ENCODE measurements at places on chromosomes 2 and 18. TPM values are rescaled to one million over a fixed set of nuclear protein-coding genes. Genes with fewer than 3 reads are reported as not detected.
A peak's percentile ranks its signal among the peaks of the same experiment; 100 is the strongest.

DNA sequence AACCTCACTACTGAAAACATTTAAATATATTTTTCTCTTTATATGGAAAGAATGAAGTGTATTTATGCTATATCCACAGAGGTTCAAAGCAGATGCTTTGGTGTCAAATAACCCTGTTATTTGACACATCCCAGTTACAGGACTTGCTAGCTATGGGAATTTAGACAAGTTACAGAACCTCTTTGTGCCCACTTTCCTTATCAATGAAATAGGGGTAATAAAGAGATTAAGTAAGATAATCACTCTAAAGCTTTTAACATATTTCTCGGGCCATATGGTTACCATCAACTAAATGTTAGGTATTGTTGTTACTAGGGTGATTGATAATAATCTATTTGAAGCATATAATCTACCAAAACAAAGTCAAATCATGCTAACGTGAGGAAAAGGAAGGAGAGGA, 1660.6 kb upstream of the NXPH2 start:
- no peaks in the 10 kb centered on the region for H3K36me3 ChIP-seq
- no peak overlapping the region for H3K4me3 ChIP-seq
- H3K4me1 ChIP-seq = peaks cover 11% of the 10 kb centered on the region
- no peaks in the 10 kb centered on the region for H3K27me3 ChIP-seq
- no peak overlapping the region for H3K27ac ChIP-seq

- no peaks in the 10 kb centered on the region for H3K36me3 ChIP-seq
- H3K4me1 ChIP-seq = 0 out of 2 replicates have a peak, but pooled peaks cover 5% of the 10 kb centered on the region
- DNase-seq = peak; percentile 12
These were observed 78.2 kb downstream of the HRH4 start for GRCh38 chr18:24538414-24539264.

DNA sequence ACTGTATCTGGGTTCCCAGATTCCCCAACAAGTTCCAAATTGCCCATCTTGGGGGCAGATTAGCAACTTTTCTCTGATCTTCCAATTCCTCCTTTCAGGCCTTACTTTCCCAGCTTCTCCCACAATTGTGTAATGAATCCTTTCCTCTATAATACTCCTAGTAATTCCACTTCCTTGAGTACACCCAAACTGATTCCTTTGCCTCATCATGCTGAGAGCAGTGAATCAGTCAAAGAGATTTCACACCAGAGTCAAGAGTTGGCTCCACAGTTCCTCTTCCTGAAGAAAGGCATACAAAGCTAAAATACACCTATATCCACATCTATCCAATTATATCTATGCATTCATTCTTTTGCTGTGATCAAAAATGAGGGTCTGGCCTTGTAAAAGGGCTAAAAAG, 28.6 kb upstream of the DAPL1 start:
- DNase-seq = no peak
- no peak overlapping the region for H3K4me3 ChIP-seq
- no peaks in the 10 kb centered on the region for H3K27me3 ChIP-seq
- H3K27ac ChIP-seq = no peak overlapping the region
- H3K4me1 ChIP-seq = no peaks in the 10 kb centered on the region

GRCh38 chr2:32663864-32664263, 36.0 kb downstream of the TTC27 start:
- DNase-seq = no peak
- H3K4me1 ChIP-seq = no peaks in the 10 kb centered on the region
- H3K27ac ChIP-seq = no peak overlapping the region

- H3K27me3 ChIP-seq = no peaks in the 10 kb centered on the region
- no peak overlapping the region for H3K4me3 ChIP-seq
- no peaks in the 10 kb centered on the region for H3K36me3 ChIP-seq
- no peak for DNase-seq
- no peak overlapping the region for H3K27ac ChIP-seq
These were observed 25.2 kb upstream of the RGPD4 start for GRCh38 chr2:107801498-107801897.

GRCh38 chr2:4882941-4883340, 809.2 kb upstream of the SOX11 start:
- no peak overlapping the region for H3K4me3 ChIP-seq
- H3K27ac ChIP-seq = no peak overlapping the region
- H3K36me3 ChIP-seq = no peaks in the 10 kb centered on the region
- H3K27me3 ChIP-seq = no peaks in the 10 kb centered on the region
- H3K4me1 ChIP-seq = no peaks in the 10 kb centered on the region

- H3K36me3 ChIP-seq = no peaks in the 10 kb centered on the region
- peak within 1 kb of the TSS; percentile 75 for H3K4me3 ChIP-seq
- 0 out of 2 replicates have a peak, but pooled peaks cover 8% of the 10 kb centered on the region for H3K4me1 ChIP-seq
- no peaks in the 10 kb centered on the region for H3K27me3 ChIP-seq
- DNase-seq = peak; percentile 82
These were observed at the start of gene SMAD2 for GRCh38 chr18:47930199-47930930. Gene SMAD2, minus strand, starts transcription at chr18:47930659. Its CDS starts 33,903 bp downstream, at chr18:47896756.

- H3K4me3 ChIP-seq = no peak within 1 kb of the TSS
- no peak within 1 kb of the TSS for H3K27ac ChIP-seq
- no peaks in the 10 kb centered on the region for H3K27me3 ChIP-seq
- no peak for DNase-seq
These were observed at the start of gene TMEFF2 for GRCh38 chr2:192194866-192195547. Gene TMEFF2, minus strand, starts transcription at chr2:192194933. Its CDS starts 409 bp downstream, at chr2:192194524.

DNA sequence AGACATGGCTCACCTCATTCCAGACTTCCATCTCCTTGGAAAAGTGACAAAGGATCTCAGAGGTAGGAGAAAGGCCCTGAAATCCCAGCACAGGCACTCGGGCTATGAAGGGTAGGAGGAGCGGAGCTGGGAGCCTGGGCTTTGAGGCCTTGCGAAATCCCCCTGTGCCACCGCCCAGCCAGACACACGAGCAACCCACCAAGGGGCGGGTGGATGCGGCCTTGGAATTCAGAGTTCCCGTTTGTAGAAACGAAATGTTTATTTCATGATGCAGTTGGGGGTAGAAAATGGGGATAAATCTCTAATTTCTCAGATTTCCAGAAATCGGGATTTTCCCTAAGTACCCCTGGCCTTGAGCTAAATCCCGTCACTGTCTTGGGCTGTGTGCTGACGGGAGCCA, 177.1 kb upstream of the HDAC4 start:
- H3K27me3 ChIP-seq = no peaks in the 10 kb centered on the region
- DNase-seq = no peak
- H3K27ac ChIP-seq = no peak overlapping the region
- no peak overlapping the region for H3K4me3 ChIP-seq
- no peaks in the 10 kb centered on the region for H3K36me3 ChIP-seq

DNA sequence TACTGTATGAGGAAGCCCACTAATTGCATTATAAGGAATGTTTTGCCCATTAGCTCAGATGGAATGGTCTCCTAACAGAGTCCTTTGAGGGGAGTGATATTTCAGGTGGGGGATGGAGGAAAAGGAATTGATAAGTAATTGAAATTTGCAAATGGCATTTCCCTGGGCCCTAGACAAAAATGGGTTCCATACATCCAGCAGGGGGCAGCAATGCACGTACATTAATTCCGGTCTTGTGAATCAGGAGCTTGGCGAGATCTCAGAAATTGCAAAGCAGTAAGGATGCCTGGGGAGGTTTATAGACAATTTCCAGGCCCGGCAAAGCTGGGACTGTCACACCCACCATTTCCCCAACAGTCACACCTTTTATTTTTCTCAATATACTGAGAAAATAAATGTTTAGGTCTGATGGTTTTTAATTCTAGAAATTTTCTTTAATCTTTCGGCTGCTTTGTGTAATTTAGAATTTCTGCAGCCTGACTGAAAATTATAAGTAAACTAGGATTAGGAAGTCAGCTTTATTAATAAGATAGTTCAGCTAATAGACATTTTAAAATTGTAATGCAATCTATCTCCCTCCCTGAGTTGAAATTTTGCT, 122.8 kb downstream of the LYPD1 start:
- no peak overlapping the region for H3K4me3 ChIP-seq
- no peaks in the 10 kb centered on the region for H3K36me3 ChIP-seq
- H3K4me1 ChIP-seq = peaks cover 16% of the 10 kb centered on the region
- no peak overlapping the region for H3K27ac ChIP-seq
- peak; percentile 74 for DNase-seq

DNA sequence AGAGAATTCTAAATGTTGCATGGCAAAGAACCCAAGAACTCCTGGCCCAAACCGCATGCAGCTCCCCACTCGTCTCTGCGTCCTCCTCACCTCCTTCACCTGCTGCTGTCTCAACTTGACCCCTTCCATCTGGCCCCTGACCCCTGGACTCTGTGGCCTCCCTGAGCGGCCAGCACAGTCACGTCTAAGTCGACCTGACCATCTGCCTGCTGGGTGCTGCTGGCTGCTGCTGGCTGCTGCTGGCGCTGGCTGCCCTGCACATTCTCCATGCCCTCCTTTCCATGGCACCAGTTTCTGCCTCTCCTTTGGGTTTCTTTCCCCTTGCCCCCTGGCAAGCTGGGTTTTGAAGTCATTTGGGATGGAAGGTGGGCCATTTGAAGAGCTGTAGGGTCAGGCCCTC, 30.1 kb upstream of the ASB1 start:
- H3K27ac ChIP-seq = no peak overlapping the region
- H3K4me1 ChIP-seq = no peaks in the 10 kb centered on the region
- H3K4me3 ChIP-seq = no peak overlapping the region
- no peaks in the 10 kb centered on the region for H3K36me3 ChIP-seq
- DNase-seq = no peak
- H3K27me3 ChIP-seq = no peaks in the 10 kb centered on the region

GRCh38 chr2:216090369-216090786, 8.7 kb downstream of the TMEM169 start:
- no peak for DNase-seq
- H3K27ac ChIP-seq = no peak overlapping the region
- no peaks in the 10 kb centered on the region for H3K36me3 ChIP-seq
- H3K4me1 ChIP-seq = no peaks in the 10 kb centered on the region
- no peaks in the 10 kb centered on the region for H3K27me3 ChIP-seq

DNA sequence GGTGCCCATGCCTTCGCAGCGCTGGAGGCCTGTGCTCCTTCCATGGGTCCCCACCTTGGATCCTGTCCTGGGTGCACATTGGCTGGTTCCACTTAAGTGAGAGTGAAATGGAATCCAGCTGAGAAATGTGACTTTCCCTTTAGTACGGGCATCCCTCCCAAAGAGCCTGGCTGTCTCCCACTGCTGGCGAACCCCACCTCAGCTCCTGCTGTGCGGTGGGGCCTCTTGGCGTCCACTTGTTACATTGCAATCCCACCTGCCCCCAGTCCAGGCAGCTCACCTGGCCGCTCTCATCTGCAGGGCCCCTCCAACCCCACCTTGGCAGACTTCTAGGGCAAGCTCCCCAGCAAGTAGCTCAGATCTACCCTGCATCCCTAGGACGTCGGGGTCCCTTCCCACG, 35.5 kb upstream of the GNAL start:
- H3K27me3 ChIP-seq = no peaks in the 10 kb centered on the region
- H3K4me3 ChIP-seq = no peak overlapping the region
- no peak overlapping the region for H3K27ac ChIP-seq
- no peak for DNase-seq

GRCh38 chr2:19989342-19989666, 601 bp downstream of the WDR35 start:
- no peaks in the 10 kb centered on the region for H3K27me3 ChIP-seq
- peak overlapping the region; percentile 73 for H3K4me3 ChIP-seq
- peaks cover 6% of the 10 kb centered on the region for H3K4me1 ChIP-seq
- no peak for DNase-seq
- peak overlapping the region; percentile 75 for H3K27ac ChIP-seq

- peaks cover 17% of the 10 kb centered on the region for H3K4me1 ChIP-seq
- DNase-seq = no peak
- no peaks in the 10 kb centered on the region for H3K36me3 ChIP-seq
- H3K27ac ChIP-seq = no peak overlapping the region
- peak overlapping the region; percentile 6 for H3K4me3 ChIP-seq
- H3K27me3 ChIP-seq = no peaks in the 10 kb centered on the region
These were observed 80.6 kb downstream of the GFPT1 start for GRCh38 chr2:69306393-69306821.

DNA sequence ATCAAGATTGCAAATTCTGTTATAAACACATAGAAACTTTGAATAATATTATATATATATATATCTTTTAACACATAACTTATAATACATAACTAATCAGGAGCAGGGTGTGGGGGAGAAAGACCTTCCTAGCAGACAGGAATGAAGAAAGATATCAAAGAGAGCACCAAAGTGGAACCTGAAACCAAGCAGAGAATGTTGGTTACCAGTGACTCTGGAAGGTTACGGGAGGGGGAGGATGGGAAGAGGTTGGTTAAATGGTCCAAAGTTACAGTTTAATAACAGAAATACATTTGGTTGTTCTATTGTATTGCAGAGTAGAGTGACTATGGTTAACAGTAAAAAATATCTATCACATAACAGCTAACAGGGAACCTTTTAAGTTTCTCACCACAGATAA, 366.7 kb downstream of the LRRTM4 start:
- no peaks in the 10 kb centered on the region for H3K36me3 ChIP-seq
- no peak overlapping the region for H3K4me3 ChIP-seq
- no peaks in the 10 kb centered on the region for H3K27me3 ChIP-seq
- DNase-seq = no peak

DNA sequence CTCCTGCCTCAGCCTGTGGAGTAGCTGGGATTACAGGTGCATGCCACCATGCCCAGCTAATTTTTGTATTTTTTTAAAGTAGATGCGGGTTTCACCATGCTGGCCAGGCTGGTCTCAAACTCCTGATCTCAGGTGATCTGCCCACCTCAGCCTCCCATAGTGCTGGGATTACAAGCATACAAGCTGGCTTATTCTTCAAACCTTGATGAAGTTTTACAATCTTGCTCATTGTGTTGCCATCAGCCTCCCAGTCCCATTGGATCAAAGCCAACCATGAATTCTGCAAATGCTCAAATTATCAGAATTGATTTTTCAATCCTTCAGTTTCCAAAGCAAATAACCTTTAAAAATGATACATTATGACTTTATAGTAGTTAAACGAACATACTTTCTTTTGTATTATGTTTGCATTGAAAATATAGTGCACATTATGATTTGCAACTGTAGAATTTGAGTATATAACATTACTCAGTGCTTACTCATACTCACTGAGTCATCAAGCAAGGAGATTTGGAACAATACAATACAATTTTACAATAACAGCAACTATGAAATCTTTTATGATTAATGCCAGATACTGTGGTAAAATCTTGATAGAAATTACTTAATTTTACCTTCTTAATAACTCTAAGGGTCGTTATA, 1491.9 kb upstream of the CELF4 start:
- no peak overlapping the region for H3K4me3 ChIP-seq
- no peak overlapping the region for H3K27ac ChIP-seq
- DNase-seq = no peak
- H3K36me3 ChIP-seq = no peaks in the 10 kb centered on the region
- no peaks in the 10 kb centered on the region for H3K4me1 ChIP-seq

DNA sequence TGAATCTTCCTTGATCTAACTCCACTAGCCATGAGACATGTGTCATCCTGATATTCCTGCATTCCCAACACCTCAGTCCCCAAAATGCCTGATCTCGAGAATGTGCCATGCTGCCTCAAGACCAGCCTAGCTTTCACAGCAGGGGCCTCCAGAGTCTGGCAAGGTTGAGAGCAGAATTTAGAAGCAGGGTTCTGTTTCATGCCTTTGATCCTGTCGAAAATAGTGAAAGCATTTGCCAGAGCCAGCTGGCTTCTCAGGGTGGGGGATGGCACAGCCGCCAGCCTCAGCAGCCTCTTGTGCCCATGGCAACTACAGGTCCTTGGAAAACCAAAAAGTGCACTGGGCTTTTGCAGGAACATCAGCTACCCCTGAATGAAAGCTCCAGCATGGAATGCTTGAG, 143.5 kb downstream of the RTN4 start:
- peaks cover 37% of the 10 kb centered on the region for H3K4me1 ChIP-seq
- no peak for DNase-seq
- H3K27me3 ChIP-seq = no peaks in the 10 kb centered on the region
- no peaks in the 10 kb centered on the region for H3K36me3 ChIP-seq

Gene ACTG2
- 5.7 TPM for total RNA-seq

Gene CNTNAP5
- 0.07 TPM for total RNA-seq

Gene EIF4E2
- total RNA-seq = 57.2 TPM

Gene CNGA3
- total RNA-seq = not detected

Gene CD8B2
- total RNA-seq = 0.09 TPM

Gene IL1RL2
- total RNA-seq = not detected

Gene IL37
- total RNA-seq = 0.44 TPM

Gene TET3
- 27.5 TPM for total RNA-seq

Gene GALNT3
- 17.2 TPM for total RNA-seq

Measured in Caco-2 (cell line).